Astrocyte of the cerebellum (primary cell): ENCODE measurements at places on chromosomes 2 and 18.

DNA sequence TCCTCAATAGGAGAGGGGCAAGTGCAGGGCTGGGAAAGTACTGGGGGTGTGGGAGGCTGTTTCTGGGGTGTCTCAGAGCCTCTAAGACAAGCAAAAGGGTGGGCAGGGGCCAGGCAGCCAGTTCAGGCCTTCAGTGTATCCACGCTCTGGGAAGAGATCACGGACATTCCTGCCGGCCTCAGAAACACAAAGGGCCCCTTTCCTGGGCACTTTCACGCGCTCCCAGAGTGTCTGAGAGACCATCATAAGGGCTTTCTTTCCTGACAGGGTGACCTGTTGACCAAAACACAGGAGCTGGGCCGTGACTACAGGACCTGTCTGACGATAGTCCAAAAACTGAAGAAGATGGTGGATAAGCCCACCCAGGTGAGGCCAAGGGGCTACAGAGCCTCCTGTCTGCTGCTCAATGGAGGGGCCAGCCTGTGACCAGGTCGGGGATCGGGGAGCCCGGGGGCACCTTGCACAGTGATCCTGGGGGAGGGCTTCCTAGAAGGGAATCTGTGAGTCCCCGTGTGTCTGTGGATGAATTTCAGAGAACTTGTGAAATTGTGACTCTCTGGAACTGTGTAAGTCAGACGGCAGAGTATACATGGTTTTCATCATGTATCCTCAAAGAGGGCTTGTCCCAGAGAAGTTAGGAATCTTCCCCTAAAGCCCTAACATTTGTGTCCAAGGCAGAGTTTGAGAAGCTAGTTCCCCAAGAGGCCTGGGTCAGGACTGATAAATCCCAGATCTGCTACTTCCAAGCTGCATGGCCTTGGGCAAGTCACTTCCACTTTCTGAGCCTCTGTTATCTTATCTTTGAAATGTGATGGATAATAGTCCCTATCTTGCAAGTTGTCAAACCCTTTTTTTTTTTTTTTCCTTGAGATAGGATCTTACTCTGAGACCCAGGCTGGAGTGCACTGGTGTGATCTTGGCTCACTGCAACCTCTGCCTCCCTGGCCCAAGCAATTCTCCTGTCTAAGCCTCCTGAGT is 1.8 kb downstream of the GNLY start:
- no peak for DNase-seq

DNA sequence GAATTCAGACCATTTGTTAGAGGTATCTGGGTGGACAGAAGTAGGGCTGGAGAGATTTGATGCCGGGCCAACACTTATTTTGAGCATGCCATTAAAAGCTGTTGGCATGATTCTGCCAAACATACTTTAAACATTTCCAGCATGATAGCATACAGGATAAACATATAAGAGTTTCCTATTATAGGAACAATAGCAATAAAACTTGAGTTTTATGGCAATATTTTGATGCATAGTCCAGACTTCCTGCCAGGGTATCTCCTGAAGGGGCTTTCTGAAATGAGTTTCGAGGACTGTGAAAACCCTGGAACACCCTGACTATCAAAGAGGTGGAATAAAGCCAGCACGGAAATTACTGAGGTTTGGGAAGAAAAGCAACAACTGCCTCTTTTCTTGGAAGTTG is 1398.0 kb upstream of the NXPH2 start:
- peak; percentile 15 for DNase-seq

GRCh38 chr2:68771211-68771751 is 36.7 kb downstream of the ARHGAP25 start:
- no peak for DNase-seq

DNA sequence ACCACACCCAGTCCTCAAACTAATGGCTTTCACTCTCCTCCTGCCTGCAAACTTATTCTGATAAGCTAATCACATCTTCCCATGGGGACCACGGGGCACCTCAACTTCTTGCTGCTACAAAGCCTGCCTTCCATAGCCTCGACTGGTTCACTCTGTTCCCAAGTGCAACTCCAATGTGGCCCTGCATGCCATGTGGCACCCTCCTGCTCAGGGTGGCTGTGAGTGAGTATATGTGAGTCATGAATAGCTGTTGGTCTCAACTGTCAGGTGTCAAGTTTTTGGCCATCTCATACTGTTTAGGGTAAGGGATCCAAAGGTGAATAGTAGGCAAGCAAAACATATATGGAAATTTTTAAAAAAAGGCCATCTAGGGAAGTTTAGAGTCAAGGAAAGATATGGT is 276.1 kb upstream of the DCC start:
- no peak for DNase-seq

DNA sequence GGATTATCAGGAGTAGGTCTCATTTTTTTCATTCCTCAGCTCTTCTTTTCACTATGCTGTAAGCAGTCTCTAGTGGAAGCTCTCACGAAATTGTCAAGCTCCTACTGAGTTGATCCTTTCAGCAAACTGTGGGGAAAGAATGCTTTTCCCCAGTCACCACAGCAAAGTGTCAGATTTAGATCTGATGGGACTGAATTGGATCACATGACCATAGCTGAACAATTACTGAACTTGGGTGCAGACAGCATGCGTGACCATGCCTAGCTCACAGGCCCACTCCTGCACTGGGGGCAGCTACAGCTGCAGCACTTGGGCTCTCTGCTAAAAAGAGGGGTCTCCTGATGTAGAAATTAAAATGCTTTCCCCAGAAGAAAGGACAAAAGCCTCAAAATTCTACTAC is 3.1 kb downstream of the ARHGAP15 start:
- no peak for DNase-seq

GRCh38 chr18:54157646-54158385 is 66.7 kb downstream of the MBD2 start:
- no peak for DNase-seq

GRCh38 chr2:12767541-12767940 is 50.8 kb downstream of the TRIB2 start:
- no peak for DNase-seq

GRCh38 chr18:21684731-21685130 is 19.8 kb downstream of the ABHD3 start:
- no peak for DNase-seq

- no peak for DNase-seq
Measured at GRCh38 chr18:5746844-5747243, 148.5 kb downstream of the TMEM200C start.

DNA sequence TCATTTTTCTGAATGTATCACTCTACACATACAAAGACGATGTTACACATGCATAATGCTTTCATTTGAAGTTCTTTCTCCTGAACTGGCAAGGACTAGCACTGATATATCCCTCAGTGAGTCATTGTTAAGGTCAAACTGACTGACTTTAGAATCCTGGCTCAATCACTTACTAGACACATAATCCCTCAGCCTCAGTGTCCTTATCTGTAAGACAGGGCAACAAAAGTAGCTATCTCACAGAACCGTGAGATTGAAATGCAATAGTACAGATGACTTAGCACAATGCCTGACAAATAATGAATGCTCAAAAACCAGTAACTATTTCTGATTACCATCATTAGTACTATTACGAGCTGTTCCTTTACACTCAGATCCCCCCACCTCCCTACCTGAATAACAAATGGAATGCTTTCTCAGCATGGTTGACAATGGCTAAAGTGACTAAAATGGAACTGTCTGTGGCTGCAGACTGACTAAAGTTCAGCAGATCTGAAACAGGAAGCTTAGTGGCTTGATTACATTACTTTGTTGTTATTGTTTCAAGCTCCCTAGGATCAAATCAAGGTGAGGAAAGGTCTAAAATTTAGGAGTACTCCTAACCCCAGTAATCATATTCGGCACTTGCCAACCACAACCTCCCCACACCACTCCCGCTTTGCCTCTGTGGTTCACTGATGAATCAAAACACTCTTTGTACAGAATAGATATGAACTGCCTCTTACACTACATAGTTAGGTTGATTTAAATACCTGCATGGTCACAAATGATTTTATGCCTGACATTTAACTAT is 35.8 kb upstream of the CACNB4 start:
- DNase-seq, result peak; percentile 1

DNA sequence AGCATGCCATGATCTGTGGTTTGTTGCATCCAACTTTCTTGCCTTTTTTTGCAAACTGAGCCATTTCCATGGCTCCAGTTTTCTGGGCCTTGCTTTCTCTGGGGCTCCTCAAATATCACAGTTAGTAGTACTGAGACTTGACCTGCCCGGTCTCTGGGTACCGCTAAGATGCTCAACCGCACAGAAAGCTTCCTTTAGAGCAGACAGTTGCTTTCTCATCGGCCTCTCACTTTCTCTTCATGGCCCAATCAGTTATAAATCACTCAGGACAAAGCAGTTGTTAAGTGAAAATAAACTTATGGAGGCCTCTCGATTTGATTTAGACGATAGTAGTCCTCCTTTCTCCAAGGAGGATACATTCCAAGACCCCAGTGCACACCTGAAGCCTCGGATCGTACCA is 141.2 kb upstream of the ASB18 start:
- no peak for DNase-seq

DNA sequence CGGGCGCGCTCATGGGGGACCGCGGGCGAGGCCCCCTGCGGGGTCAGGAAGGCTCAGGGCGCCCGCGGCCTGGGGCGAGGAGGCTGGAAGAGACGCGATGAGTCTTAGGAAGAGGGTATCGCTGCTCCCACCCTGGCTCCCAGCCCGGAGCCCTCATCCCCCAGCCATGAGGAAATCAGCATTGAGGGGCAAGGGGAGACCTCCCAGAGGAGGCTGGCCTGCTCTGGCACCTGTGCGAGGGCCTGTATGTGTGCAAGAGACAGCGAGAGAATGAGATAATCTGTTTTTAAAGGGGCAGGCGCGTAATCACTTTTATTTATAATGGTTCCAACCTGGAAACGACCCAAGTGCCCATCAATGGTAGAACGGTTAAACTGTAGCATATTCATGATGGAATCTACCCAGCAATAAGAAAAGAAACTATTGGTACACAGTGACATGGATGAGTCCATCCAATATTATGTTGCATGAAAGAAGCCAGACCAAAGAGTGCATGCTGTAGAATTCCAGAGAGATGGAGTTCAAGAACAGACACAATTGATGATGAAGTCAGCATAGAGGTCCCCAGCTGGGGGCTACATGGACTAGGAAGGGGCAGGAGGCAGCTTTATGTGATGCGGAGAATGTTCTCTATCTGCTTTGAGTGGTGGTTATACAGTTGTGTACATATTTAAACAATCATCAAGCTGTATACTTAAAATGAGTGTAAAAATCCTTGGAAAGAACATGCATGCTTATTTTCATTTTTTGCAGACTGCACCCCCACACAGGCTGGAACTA is 14.4 kb downstream of the FBXO41 start:
- DNase-seq, result no peak

GRCh38 chr18:48036226-48036625 is 105.8 kb upstream of the SMAD2 start:
- DNase-seq, result no peak
